ENCODE measurements at places on chromosomes 2 and 18.

GRCh38 chr2:138003411-138003810, 39.1 kb downstream of the HNMT start:
- DNase-seq: no peak

DNA sequence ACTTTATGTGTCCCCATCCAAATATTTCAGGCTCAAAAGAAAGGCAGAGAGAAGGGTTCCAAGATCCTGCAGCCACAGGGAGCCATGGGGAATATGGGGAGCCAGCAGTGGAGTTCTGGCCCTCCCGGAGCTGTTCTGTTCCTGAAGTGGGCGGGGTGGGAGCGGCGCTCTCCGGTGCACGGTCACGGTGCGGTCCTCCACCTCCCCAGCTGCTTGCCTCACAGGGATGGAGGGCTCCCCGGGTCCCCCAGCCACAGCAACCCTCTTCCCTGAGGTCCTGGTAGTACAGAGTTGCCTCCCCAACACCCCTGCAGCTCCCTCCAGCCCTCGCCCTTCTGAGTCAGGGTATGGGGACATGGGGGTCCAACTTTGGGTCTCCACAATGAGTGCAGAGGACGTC, 26.2 kb upstream of the SNED1 start:
- no peak for DNase-seq

- DNase-seq: peak; percentile 80
Observed at GRCh38 chr2:234544659-234545611, 48.1 kb upstream of the ARL4C start.

GRCh38 chr2:143428700-143429099, 299.5 kb downstream of the ARHGAP15 start:
- no peak for DNase-seq

- DNase-seq: no peak
Observed at GRCh38 chr2:40329739-40330030, 122.2 kb downstream of the SLC8A1 start.

Measured in NCI-H526 (cell line).